ENCODE measurements at places on chromosomes 2 and 18.

DNA sequence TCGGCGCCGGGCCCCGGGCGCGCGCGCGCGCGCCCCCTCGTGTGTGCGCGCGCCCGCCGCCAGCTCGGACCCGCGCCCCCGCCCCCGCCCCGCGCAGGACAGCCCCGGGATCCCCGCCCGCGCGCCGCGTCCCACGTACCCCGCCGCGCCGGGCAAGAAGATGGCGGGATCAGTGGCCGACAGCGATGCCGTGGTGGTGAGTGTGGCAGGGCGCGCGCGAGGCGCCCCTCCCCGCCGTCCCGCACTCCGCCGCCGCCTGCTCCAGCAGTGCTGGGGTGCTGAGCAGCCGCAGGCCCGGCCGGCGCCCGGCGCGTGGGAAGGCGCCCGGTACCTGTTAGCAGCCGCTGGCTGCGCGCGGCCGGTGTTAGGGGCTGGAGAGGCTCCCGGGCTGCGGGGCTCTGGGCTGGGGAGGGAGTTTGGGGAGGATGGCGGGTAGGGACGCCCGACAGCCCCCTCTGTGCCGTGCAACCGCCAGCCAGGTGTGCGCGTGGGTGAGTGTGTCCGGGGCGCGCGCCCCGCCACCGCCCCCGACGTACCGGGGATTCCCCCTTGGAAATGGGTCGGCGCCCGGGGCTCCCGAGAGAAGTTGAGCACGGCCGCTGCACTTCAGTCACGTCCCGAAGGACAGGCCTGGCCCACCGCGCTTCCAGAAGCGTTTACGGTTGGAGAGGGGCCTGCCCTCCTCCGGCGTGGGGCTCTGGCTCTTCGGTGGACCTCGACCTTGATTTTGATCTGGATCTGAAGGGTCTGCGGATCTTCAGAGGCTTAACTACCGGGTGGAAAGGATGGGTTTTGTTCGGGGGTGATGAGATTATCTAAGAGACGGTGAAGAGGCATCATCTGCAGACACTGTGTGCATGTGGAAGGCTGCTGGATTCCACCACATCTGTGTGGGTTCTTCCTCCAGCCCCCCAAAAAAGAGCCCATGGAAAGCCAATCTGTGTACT, 697 bp downstream of the LGALSL start:
- no peak for DNase-seq

DNA sequence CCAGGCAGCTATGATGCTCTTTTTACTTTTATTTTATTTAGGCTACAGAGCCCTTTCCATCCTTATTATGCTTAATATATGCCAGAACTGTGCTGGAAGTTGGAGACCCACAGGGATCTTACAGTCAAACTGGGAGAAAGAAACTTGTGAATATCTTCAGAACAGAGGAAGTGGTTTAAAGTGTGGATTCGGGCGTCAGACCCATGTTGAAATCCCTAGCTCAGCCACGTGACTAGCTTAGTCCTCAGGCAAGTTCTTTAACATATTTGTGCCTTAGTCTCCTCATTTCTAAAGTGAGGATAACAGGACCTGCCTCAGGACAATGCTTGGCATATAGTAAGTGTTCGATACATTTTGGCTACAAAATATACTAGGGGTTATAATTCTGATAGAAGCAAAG, 59.1 kb downstream of the MAP3K20 start:
- no peak for DNase-seq

DNA sequence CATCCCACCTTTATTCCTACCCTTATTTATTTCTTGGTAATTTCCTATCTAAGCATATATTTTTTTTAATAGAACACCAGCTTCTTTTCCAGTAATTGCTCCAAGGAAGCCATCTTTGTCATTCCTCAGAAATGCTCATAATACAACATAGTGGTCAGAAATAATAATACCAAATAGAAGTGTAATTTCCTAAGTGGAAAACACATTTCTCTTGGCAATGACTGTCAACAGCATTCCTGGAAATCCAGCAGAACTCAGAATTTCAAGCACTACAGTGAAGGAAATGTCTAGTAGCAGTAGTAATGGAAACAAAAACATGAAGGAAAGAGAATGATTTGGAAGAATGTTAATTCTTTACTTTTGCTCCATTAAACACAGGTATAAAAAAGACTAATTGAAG, 56.6 kb downstream of the GDF7 start:
- peak; percentile 12 for DNase-seq

DNA sequence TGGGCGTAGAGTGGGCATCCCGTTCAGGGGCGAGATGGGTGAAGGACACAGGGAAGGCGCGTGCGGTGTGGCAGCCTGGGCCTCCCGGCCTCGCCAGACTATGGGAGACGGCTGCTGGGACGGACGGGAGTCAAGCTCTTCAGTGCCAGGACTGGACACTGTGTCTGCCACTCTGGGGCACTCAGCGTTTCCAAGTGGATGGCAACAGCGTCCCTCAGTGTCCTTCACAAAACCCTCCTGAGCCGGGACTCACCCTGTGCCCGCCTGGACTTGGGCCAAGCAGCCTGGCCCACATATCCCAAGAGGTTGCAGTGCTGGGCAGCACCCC, 16.3 kb upstream of the BOK start:
- DNase-seq, result no peak

GRCh38 chr2:24984912-24985311, 13.2 kb upstream of the DNAJC27 start:
- DNase-seq, result no peak

- peak; percentile 9 for DNase-seq
Measured at GRCh38 chr2:18719978-18720775, 130.8 kb upstream of the NT5C1B start.

DNA sequence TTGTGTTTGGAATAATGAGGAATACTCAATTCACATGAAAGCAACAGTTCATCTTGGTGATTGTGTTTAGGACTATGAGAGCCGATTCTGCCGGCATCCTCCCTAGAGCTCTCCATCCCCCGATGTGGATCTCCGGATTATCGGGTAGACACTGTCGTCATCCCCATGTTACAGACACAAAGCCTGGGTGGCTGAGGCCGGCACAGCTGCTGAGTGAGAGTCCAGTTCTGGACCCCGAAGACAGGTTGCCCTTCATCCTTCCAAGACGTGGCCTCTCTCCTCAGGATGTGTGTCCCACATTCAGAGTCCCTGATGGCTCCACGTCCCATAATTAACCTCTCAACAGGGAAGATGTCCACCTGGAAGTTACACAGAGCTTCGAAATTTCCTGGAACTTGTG, 129.3 kb downstream of the HDAC4 start:
- DNase-seq, result no peak

DNA sequence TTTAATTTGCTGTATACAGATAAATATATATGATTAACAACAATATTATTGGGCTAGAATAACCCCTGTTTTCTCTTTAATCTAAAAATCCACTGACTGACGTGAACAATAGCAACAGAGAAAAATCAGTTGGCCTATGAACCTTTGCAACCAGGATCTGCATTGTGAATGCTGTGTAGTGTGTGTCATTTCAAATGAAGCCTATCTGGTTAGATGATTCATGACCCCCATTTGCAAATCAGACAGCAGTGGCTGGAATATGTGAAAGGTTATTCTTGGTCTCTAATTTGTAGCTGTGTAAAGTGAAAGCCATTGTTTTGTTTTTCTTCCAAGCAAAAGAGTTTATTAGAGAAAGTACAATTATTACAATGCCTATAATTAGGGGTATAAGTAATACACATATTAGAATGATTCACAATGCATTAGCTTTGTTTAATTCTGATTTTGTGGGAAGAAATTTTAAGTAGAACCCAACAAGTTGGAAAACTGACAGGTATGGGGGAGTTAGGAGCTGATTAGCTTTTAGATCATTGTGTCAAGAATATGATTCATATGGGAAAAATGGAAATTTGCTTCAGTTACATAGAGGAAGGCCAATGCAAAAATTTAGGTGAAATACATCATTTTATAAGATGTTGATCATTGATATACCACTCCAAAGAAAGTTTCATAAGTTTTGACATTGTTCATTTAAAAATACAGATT, 1362.2 kb upstream of the TMEFF2 start:
- no peak for DNase-seq

DNA sequence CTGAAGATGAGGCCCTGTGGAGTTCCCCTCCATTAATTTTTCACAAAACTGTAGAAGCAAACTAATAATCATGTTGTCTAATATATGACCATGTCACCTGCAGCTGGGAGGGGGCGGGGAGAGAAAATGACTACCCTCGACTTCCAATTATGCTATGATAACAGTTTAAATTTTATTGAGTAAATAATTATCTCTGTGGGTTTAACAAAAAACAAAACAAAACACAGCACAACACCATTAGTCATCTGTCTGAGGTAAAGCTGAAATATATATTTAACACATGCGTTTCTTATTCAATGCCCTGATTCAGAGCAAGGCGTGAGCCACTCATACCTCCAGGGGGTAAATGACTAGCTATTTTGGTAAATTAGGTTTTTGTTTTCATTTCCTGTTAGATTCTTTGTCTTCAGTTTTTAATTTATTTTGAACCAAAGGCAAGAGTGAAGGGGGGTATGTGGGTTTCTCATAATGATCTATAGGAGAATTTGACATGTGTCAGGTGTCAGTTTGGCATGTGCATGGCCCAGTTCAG, 77.4 kb upstream of the ZCCHC2 start:
- no peak for DNase-seq

DNA sequence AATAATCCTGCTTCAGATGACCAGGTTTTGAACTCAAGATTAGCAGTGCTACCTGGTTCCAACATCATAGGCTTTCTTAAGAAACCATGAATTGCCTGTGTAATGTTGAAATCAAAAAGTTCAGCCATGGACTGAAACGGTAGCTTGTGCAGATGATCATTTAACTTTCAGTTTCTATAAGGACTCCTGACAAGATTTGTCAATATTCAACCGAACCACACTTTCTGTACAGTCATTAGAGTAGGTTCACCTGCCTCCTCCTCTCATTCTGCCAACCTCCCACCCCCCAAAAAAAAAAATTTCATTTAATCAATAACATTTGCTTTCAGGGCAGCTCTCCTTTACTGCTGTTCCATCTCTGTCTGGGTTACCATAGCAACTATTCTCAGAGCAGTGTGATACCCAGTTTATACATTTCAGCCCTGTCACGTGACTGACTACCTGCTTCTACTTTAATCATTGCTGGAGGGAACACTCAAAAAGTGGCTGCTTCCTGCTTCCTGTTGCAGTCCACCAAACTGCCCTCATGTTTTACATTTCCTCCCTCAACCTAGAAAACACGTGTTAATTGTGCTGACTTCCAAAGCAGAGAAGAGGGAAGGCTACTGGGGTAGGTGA, 275.5 kb downstream of the SS18 start:
- DNase-seq, result no peak

Measured in fibroblast of skin of left biceps (primary cell).